ENCODE measurements at places on chromosomes 5 and 9.

DNA sequence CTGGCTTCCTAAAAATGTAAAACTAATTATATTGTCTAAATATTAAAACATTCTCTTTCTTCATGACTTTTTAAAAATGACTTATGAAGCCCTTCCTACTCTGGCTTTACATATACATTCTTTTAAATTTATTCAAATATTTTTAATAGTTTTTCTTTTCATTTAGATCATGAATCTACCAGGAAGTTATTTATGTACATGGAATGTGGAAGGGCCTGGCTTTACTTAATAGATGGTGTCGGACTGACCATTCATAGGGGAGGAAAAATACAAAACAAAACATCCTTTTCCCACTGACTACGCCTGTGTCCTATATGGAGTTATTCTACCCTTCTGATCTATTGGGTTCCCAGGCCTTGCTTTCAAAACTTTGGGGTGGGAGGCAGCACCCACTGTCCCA is 129.8 kb downstream of the MACROH2A1 start:
- no peak for DNase-seq

- no peak for DNase-seq
Measured at GRCh38 chr9:131635285-131635684, 90.0 kb downstream of the PRRT1B start.

GRCh38 chr5:11023945-11024344 is 262.9 kb upstream of the DAP start:
- DNase-seq = no peak

GRCh38 chr9:92808726-92809451 is 44.3 kb upstream of the BICD2 start:
- peak; percentile 26 for DNase-seq

- DNase-seq = no peak
Measured at GRCh38 chr9:121735065-121735792, 83.8 kb downstream of the DAB2IP start.

DNA sequence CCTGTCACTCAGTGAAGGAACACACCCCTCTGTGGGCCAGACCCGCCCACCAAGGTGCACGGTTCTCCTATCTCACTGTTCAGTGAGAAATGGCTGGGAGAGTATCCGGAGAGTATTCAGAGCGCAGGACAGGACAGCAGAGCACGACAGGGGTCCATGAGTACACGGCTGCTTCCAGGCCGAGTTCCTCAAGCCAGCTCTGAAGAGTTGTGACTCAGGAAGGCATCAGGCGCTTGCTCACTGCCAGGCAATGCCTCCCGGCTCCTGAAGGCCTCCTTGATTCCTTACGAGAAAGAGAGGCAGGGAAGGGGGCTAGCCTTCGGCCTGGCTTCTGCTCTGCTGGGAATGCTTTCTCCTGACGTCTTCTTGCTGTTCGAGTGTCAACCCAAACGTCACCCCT is 132.1 kb upstream of the PPP1R26 start:
- DNase-seq = no peak

- DNase-seq = no peak
Measured at GRCh38 chr5:90985341-90985740, 397.8 kb downstream of the ARRDC3 start.

- DNase-seq = no peak
Measured at GRCh38 chr9:113373256-113373655, 3.5 kb downstream of the HDHD3 start.

- no peak for DNase-seq
Measured at GRCh38 chr5:40491644-40492043, 188.1 kb upstream of the PTGER4 start.

DNA sequence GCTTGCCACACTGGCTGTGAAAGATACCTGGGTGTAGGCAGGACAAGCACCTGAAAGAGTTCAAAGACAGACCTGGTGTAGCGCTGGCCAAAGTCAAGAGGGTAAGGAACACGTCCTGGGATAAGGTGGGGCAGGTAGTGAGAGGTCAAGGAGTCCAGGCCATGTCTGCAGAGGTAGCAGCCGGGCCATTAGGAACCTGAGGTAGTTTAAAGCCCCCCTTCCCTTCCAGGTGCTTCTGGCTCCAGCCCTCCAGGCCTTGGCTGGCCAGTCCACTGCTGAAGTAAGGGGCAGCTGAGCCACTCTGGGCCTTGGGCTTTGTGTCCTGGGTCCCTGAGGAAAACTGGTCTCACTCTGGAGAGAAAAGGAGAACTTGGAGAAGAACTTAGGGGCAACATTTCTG is 13.9 kb upstream of the NR5A1 start:
- DNase-seq = no peak

GRCh38 chr9:86822006-86822801 is 125.1 kb downstream of the GAS1 start:
- no peak for DNase-seq

DNA sequence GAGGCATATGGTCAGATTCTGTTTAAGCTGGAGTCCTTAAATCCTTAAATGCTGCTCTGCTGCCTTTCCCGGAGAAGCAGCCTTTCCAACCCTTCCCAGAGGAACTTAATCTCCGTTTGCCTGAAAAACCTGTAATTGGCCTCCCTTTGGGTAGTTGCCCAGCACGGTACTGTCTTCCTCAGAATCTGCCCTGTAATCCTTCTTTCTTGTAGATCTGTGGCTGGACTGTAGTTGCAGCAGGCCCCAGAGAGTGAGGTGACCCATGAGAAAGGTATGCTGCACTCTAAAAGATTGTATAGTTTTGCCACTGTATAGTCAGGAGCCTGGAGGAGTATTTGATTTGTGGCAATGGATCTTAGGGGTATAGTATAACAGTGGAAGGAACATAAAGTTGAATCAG is 11.7 kb downstream of the SPIN1 start:
- no peak for DNase-seq

DNA sequence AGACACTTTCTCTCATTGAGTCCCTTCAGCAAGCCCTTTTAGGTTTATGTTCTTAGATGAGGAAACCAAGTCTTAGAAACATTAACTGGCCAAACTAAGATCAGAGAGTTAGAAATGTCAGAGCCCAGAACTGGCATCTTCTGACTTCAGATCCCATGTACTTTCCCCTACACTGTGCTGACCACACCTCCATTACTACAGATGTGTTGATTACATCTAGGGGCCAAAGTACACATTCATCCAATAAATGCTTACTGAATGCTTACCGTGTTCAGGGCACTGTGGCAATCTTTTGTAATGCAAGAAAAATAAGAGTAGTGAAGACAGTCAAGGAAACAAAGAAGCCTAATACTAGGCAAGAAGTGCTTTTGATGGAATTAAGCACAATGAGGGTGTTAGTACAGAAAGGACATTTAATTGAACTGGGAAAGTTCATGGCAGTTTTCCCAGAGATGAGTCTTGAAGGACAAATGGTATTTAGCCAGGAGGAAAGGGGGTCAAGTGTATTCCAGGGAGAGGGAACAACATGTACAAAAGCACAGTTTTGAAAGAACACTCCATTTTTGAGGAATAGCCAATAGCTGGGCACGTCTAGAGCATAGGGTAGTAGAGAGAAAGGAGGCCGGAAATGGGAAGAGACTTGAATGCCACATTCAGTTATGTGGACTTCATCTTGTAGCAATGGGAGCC is 89.7 kb upstream of the CDKN2B start:
- no peak for DNase-seq
